ENCODE measurements at places on chromosomes 1 and 21.

DNA sequence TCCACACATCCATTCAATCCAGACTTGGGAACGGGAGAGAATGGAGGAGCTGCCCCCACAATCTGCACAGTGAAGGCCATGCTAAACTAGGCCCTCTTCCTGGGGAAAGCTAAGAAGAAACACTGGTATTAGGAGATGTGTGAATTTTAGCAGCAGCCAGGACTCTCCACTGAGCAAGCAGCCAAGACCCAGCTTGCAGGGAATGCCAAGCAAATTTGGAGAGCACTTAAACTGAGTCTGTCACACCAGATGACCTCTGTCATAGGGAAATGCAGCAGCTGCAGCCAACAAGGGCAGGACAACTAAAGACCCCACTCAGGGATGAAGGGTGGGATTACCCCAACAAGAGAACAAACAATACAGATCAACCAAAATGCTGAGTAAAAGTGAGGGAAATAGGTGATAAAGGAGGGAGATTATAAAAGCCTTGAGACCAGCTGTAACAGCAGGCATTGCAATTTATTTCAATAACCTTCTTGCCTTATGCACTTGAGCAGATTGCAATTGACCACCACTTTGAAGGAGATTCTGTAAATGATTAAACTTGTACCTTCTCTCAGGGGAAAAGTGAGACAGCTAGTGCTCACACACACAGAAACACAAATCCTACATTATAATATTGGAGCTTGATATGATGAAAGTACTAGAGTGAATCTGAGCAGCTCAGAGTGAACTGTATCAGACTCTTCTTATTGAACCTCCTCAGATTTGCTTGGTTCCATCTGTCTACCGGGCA lies 2.5 kb upstream of the CLCA1 start:
- DNase-seq: no peak

GRCh38 chr1:112998592-112999235 lies 42.7 kb upstream of the SLC16A1 start:
- no peak for DNase-seq

- no peak for DNase-seq
Observed at GRCh38 chr1:83620016-83620415, 378.9 kb downstream of the TTLL7 start.

DNA sequence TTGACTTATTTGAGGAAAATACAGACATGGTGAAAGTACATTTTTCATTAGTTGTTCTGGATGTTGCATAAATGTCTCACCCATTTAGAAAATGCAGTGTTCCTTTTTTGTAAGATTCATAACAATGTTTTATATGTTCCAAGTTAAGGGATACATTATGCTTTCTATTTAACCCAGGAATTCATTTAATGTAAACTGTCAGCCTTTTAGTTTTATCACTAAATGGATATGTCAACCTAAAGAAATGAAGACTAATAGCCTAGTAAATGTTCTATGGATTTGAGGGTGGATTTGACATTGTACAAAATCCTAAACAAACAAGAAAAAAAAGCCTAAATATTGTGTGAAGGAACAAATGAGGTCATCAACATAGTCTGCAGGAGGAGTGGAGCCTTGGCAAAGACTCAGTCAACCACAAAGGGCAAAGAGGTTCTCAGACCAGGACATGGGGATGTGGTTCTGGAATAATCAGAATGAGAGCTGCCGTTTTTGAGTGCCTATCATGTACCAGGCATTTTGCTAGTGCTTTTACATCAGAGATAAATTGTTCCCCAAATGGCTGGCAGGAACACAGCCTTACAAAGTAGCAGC lies 8.8 kb upstream of the INSL5 start:
- DNase-seq: no peak

DNA sequence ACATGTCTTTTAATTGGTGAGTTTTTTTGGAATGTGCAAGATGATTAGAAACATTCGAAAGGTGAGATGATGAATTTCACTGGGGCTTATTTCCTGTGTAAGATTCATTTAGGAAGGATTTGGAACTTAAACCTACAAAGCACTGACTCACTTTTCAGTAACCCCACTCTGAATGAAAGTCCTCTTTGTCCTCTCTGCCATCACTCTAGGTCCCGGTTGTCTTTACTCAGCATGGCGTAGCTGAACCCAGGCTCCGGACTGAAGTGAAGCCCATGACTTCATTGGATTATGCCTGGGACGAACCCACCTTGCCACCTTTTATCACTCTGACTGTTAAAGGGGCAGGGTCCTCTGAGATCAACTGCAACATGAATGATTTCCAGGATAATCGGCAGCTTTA lies 139.4 kb downstream of the VPS13D start:
- DNase-seq: no peak

DNA sequence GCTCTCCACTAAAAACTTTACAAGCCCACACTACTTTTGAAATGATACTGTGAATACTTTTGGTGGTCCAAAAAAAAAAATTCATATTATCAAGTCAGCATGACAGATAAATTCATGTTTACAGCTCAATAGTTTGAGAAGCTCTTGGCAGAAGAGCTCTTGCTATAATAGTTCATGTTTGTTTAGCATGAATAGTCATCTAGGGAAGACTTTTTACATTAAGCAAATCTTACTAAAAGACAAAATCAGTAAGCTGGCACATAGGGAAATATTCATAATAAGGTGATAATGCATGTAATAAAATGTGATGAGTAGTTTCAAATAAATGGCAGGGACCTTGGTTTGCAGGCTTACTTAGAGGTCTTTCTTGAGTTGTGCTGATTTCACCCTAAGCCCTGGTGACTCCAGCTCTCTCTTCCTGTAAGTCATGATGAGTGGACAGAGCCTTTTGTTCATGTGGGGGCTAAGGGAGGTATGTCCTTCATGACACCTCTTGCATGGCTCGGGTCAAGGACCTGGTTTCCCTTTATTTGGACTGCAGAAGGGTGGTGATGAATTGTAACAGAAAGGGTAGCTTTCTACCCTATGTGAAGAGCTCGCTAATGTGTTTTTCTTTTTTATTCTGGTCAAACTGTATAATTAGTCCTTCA lies 166.7 kb downstream of the GABPA start:
- DNase-seq: no peak

- no peak for DNase-seq
Observed at GRCh38 chr1:58156124-58156468, 390.4 kb downstream of the OMA1 start.

- DNase-seq: no peak
Observed at GRCh38 chr1:166432655-166433054, 265.9 kb upstream of the FAM78B start.

All from amniotic stem cell (primary cell).